Activated gamma-delta T cell treated with anti-CD3 and anti-CD28 coated beads, Interleukin-2, amount 50 U/mL, for 16 hours (primary cell): ENCODE measurements at places on chromosomes 16 and 17.
A peak's percentile ranks its signal among the peaks of the same experiment; 100 is the strongest.

GRCh38 chr17:55334285-55334684, 69.5 kb downstream of the HLF start:
- DNase-seq, result no peak

- no peak for DNase-seq
Observed at GRCh38 chr17:64091116-64091515, 38.8 kb downstream of the ERN1 start.

DNA sequence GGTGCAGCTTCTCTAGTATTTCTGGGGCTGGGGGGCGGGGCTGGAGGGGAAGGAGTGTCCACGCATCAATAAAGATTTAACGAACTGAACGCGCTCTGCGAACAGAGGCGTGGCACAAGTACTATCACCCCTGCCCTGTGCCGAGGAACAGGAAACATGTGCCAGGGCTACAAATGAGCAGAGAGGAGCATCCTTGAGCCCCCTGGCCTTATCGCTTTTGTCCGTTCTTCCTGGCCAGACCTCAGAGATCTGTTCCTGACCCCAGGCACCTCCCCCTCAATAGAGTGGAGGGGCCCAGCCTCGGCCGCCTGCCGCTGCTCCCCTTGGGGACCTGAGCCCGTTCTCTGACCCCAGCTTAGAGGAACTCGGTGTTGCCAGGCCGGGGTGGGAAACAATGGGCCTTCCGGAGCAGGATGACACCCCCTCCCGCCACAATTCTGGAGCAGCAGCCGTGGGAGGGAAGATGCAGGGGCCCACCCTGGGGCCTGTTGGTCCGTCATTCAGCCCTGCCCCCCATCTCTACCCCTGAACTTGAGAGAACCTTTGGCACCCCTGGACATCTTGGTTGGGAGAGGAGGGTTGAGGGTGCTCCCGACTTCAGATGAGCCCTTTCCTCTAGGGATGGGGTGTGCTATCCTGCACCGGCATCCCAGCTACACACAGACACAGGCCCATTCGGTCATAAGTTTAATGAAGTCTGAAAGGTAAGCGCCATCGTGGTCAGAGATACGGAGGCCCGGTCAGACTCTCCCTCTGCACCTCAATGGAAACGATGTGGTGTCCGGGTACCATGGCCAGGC, 1.1 kb downstream of the NAA38 start:
- no peak for DNase-seq

DNA sequence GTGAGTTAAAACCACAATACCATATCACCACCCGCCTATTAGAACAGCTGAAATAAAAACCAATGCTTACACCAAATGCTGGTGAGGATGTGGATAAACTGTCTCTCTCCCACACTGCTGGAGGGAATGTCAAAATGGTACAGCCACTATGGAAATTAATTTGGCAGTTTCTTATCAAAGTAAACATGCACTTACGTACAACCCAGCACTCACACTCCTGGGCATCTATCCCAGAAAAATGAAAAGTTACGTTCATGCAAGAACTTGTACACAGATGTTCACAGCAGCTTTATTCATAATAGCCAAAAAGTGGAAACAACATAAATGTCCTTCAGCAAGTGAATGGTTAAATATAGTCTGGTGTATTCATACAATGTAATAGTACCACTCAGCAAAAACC, 173.2 kb upstream of the MYOCD start:
- DNase-seq, result no peak

- no peak for DNase-seq
Observed at GRCh38 chr17:30275911-30276310, 15.8 kb downstream of the BLMH start.

GRCh38 chr16:88684569-88685155, 1.6 kb downstream of the SNAI3 start:
- no peak for DNase-seq

- DNase-seq, result no peak
Observed at GRCh38 chr17:35519439-35519838, 18.0 kb downstream of the SLFN12L start.

GRCh38 chr17:5817475-5818395, 233.4 kb upstream of the NLRP1 start:
- DNase-seq, result no peak

GRCh38 chr17:80060644-80061043, 24.2 kb downstream of the CCDC40 start:
- no peak for DNase-seq

- peak; percentile 55 for DNase-seq
Observed at GRCh38 chr17:42659079-42659931, at the start of gene TUBG2. Gene TUBG2, plus strand, starts transcription at chr17:42659284. Its CDS starts 220 bp downstream, at chr17:42659504.

GRCh38 chr16:79798416-79799053, 198.0 kb upstream of the MAF start:
- DNase-seq, result no peak

- DNase-seq, result no peak
Observed at GRCh38 chr17:59038734-59039133, 67.9 kb downstream of the TRIM37 start.

- no peak for DNase-seq
Observed at GRCh38 chr17:12537436-12537835, 128.3 kb upstream of the MYOCD start.

- no peak for DNase-seq
Observed at GRCh38 chr17:21190078-21190477, 23.9 kb downstream of the TMEM11 start.

DNA sequence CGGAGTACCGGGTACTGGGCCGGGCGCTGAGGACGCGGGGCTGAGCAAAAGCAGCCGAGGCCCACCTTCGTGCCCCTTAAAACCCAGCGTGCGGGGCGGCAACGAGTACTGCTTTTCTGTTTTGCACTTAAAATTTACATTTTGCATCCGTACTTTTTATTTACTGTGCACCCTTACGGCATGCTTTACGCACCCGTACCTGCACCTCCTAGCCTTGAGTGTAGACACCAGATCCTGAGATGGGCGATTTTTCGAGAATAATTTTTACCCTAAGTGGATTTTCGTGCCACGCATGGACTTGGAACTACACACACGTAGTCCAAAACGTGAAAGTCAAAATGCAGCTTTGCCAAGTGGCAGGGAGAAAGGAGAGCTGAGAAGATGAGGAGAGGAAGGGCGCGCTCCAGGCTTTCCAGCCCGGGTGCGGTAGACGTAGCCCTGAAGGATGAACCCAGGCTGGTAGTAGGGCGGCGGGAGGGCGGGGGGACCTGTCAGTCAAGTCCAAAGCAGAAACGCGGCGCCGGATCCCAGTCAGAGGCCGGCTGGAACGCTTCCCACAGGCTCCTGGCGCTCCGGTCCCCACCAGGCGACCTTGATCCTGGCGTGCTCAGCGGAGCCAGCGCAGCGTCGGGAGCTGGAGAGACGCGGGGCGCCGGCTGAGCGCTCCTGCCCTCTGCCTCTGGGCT, 1.2 kb upstream of the CBLN1 start:
- no peak for DNase-seq

DNA sequence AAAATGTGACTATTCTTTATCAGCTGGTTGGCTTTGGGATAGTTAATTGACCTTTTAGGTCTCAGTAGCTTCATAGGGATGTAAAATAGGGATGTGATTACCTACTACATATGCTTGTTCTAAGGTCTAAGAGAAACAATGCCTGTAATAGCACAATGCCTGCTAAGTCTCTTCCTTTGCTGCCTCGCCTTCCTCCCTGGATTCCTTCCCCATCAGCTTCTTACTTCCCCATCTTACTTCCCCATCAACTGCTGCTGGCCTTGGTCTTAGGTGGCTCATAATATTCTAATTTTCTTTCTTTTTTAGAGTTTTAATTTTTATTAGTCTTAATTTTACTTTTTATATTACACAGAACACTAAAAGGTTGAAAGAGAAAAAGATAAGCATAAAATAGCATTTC, 59.2 kb upstream of the GOT2 start:
- no peak for DNase-seq

DNA sequence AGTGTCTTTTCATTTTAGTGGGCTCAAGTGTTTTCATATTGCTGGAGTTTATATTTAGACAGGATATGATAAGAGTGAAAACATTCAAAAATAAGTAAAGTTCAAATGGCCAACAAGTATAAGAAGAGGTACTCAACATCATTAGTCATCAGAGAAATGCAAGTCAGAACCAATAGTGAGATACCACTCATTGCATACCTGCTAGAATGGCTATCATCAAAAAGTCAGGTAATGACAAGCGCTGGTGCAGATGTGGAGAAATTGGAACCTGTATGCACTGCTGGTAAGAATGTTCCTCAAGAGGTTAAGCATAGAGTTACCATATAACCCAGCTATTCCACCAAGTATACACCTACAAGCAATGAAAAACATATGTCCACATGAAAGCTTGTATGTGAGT, 87.8 kb downstream of the WNT3 start:
- DNase-seq, result no peak

- no peak for DNase-seq
Observed at GRCh38 chr16:86610779-86611524, 32.6 kb downstream of the FOXL1 start.

GRCh38 chr16:50940275-50940854, 198.5 kb downstream of the CYLD start:
- DNase-seq, result no peak

DNA sequence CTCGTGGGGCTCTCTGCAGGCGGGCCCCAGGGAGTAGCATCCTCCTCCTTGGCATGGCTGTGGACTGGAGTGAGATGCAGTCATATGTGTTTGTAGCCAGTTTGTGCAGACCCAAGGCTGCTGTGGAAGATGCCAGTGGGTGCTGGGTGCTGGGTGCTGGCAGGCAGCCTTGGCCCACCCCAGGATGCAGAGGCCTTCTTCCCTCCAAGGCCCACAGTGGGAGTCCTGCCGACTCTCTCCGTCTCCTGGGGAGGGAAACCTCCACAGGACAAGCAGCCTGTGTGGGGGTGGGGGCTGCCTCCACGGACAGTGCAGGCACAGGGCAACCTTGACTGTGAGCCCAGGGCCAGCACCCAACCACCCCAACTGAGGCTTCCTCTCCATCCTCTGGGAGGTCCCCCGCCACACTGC, 13.8 kb upstream of the TMEM92 start:
- no peak for DNase-seq

GRCh38 chr16:87276091-87276701, 41.0 kb downstream of the C16orf95 start:
- no peak for DNase-seq

DNA sequence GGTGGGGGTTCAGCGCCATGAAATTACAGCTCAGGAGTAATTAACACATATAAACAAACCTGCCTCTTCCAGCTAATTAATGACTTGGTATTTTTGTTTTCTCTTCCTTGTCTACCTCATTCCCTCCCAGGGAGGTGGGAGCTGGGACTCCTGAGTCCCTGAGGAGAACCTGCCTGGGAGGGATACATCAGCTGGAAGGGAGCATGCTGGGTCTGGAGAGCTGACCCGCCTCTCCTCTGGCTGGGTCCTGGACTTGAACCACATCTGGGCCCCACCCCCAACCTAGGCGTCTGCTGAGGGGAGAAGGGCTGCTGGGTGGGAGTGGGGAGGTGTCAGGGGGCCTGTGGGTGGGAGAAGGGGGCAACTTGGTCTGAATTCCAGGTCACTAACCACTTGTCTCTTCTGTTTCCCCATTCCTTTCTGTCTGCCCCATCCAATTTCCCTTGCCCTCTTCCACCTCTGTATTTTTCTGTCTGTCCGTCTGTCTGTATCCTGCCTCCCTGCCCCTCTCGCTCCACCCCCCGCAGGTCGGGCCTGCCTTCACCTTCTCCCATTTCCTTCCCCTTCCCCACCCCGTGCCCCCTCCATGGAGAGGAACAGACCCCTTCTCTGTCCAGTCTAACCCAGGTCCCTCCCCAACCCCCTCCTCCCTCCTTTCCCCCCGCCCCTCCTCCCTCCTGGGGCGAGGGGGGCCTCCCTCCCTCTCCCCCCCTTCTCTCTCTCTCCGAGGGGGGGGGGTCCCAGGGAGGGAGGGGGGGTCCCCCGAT, at the start of gene NLGN2:
Gene NLGN2, plus strand, starts transcription at position 361 of the 767 bp plus-strand sequence. CDS start 411 bp downstream, outside the sequence.
- DNase-seq, result no peak

DNA sequence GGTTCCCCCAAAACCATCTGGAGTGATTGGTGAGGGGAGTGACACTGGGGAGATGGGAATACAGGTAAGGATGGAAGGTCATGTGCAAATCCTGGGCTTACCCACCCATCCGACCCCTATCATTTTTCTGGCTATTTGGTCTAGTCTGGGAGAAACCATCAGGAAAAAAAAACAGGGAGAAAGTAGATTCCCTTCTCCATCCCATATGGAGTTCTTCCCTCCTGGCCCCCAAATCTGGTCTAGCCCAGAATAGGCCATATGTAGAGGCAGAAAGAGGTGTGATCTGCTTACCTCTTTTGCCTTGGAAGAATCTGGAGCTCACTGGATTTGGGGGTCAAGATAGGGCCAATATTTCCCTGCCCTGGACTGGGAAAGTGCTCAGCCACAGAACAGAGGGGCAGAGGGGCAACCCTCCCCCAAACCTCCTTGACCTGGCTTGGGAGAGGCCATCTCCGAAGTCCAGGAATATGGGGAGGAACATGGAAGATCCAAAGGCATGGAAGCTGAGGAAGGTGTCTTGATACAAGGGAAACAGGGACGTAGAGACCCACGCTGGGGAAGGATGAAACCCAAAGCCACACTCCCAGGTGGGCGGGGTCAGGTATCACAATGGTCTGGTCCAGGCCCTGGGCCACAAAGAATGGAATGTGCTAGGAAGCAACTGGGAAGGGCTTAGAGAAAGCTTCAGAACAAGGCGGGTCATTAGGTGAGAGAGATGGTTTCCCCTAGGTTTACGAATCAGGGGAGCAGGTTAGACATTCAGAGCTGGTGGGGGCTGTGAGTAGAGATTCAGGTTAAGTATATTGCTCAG, 16.2 kb downstream of the CHRNB1 start:
- DNase-seq, result no peak

GRCh38 chr16:87295259-87295658, 21.9 kb downstream of the C16orf95 start:
- no peak for DNase-seq

GRCh38 chr17:64787921-64788271, 125.8 kb upstream of the SMURF2 start:
- DNase-seq, result no peak

DNA sequence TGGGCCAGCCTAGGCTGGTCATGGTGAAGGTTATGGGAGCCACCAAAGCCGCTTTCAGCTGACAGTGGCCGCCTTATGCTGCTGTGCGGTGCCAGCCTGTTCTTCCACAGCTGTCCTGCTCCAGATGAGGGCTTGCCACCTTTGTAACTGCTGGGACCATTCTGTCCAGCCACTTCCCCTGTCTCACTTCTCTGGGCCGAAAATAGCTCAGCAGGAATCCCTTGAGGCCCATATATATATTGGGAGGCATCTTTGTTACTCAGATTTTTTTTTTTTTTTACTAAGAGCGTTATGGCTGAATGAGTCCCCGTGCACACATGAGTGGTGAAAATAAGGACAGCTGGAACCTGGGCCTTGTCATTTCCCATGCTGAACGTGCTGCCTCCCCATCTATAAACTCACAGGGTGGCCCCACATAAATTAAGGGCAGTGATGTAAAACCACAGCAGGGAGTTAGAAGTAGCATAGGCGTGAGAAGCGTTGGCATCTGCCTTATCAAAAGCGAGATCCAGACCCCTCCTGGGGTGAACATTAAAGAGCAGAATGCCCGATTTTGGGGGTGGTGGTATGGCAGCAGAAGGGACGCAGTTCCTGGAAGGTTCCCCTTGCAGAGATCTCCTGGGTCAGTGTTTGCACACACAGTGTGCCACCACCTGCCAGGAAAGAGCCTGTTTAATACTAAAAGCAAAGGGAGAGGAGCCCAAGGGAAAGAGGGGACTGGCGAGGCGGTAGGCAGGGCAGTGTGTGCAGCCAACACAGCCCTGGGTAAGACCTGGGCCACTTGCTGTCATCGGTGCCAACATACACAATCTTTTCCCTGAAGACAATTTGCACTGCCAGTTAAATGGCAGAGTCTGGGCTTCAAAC, 57.8 kb downstream of the USP43 start:
- no peak for DNase-seq
